ENCODE measurements at places on chromosomes 7 and 10. TPM values are rescaled to one million over a fixed set of nuclear protein-coding genes. Genes with fewer than 3 reads are reported as not detected.

The MSS51 gene
- total RNA-seq, result 0.60 TPM

The NUTM2A gene
- 0.20 TPM for total RNA-seq

The PLXDC2 gene
- total RNA-seq, result 0.87 TPM

The PRKCQ gene
- total RNA-seq, result 0.44 TPM

DNA sequence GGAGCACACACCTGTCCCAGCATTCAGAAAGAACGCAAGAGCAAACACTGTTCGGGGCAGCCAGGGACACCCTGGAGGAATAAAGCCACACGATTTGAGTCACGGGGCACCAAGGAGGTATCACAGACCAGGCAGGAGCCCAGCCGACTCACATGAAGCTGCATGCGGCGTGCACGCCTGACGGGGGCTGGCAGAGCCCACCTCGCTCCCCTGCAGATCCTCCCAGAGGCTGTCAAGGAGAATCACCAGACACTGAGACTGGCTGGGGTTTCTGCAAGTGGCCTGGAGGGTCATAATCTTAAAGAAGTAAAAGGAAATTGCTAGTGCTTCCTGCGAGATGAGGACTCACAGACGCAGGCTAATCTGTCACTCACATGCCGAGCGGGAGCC lies 61.6 kb downstream of the TCERG1L start:
- DNase-seq, result no peak

DNA sequence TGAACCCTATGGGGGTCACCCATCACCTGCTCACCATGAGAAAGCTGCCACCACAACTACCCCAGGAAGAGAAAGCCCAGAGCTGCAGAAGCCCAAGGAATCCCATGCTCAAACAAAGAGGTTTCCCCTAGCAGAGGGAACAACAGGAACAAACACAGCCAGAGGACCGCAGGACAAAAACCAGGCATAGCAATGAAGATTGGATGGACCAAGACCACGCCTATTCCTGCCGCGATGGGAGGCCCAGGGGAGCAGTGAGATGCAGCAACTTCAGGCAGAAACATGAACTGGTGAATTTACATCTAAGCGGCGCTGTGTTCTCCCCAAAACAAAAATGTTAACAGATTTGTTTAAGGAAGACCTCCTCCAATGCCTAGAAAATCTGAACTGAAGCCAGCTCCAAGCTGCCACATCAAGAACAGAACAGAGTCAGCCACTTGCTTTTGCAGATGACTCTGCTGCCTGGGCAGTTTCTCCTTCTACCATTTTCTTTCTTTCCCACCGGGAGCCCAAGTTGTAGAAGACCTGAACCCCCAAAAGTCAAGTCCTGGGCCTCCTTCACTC lies 134.2 kb upstream of the NEBL start:
- DNase-seq, result no peak

DNA sequence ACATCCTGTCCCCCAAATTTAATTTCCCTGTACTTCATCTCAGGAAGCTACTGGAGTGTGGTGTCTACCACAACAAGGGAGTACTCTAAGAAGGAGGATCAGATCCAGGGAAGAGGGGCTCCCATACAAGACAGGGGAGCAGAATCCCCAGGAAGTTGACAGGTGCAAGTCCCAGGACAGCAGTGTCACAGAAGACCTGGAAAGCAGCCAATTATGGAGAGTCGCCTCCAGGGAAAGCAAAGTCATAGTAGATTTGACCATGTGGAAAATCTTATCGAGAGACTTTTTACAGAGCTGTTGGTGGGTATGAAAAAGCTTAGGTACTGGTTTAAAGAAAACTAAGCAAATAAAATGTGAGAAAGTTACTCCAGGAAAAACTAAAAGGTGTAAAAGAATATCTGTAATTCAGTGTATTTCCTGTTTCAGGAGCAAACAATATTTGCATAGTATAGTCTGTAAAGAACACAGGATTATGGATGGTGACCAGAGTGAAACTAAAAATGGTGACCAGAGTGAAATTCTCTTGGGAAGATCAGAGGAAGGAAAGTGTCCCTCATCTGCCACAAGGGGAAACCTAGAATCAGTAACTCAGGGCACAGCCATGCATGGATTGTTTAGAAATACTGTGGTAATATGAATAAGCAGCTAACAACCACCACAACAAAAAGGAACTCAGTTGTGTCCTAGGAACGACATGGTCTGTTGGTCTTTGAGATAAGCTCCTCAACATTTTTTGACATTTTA lies 44.5 kb downstream of the LANCL2 start:
- no peak for DNase-seq

DNA sequence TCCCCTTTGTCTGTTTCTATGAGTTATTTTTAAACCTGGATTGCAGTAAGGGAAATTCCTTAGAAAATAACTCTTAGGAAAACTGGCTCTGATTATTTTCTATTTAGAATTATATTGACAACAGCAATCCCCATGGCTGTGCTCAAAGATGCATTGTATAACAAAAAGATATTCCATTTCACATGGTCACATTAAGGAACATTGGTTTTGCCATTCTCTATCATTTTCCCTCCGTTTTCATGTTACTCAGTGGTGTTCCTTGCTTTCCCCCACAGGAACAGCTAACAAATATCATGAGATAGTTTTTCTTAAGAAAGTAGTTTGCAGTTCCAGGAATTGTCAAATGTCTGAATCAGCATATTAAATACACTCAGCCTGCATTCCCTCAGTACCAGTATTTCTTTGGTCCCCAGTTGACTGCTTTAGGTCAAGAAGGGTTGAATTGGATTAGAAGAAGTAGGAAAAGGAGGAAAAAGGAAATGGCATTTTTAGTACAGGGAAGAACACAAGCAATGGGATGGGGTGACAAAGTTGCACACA lies 436.7 kb downstream of the TNS3 start:
- no peak for DNase-seq
